Colonic mucosa (tissue), 4 donors: ENCODE measurements at places on chromosomes 6 and 20. TPM values are rescaled to one million over a fixed set of nuclear protein-coding genes. Genes with fewer than 3 reads are reported as not detected.

- no peak for DNase-seq
Observed at GRCh38 chr6:48449002-48449401, 338.0 kb upstream of the PTCHD4 start.

GRCh38 chr20:44552950-44553908, 29.1 kb upstream of the PKIG start:
- DNase-seq = peak; percentile 0

DNA sequence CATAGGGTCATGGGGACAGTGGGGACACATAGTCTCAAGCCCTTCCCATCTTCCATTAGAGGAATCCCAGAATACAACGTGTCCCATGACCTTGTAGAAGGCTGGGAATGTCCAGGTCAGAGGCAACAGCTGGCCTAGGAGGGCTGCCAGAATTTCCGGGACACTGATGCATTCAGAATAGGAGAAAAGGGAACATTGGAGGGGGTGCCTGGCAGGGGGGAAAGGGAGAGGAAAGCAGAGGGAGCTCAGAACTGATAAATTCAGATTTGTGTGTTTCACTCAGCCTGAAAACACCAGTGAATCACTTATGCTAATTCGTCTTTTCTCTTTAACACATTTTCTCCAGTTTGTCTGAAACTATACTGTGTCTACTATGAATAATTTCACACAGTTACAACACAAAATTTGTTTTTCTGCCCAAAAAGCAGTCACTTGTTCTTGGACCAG, 35.5 kb upstream of the BMP2 start:
- no peak for DNase-seq

DNA sequence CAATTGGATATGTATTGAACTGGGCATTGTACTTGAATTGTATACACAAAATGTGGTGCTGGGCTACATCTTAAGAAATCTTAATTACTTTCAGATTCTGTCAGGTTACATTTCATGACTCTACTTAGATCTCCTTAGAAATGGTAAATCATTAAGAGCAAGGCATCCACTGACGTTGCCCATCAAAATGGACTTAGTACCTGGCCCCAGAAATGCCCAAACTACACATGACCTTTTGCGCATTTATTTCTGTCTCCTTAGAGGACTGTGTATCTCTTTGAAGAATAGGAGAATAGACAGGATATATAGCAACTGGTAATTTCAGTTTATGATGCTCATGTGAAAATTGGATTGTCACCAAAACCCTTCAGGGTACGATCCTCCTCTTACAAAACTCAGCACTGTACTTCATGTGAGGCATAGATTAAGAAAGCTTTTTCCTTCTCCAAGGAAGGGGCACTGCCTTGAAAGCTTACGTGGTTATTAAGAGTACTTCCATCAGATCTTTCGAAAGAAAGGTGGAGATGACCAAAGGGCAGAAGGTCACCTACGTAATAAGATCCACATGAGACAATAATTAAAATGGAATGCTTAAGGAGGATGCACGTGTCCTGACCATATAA, 61.4 kb upstream of the BMP2 start:
- DNase-seq = no peak

GRCh38 chr20:58706975-58707681, 14.5 kb downstream of the NPEPL1 start:
- DNase-seq = peak; percentile 13

DNA sequence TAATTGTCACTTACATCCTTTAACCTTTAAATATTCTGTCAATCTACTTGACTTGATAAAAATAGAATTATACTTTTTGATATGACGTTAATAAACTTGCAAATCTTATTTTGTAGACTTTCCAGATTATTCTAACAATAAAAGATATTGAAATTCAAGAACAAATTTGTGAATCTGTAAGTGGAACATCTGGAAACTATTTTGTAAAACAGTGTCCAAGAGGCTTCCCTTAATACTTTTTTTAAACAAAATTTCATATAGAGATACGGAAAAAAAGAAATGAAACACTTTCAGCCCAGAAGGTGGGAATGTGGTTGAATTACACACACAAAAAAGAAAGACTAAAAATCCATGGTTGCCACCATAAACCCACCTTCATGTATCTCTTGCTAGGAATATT, 174.4 kb downstream of the COL19A1 start:
- DNase-seq = no peak

DNA sequence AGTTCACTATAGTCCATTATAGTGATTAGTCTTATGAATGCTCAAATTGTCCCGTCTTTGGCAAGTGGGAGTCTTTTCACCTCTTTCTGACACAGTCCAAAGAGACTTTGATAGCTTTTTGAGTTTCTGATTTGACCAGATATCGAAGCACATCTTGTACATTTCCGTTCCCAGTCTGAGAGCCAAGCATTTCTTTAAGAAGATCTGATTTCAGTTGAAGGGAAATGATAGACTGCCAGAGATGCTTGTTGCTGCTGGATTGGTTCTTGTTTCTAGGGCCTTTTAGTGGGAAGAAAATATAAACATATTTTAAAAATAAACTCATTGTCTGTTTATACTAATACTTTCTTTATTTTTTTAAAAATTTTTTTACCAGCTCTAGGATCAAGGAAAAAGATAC, 54.1 kb upstream of the IER3 start:
- DNase-seq = no peak

GRCh38 chr6:160004018-160004417, 35.1 kb downstream of the IGF2R start:
- DNase-seq = no peak

- peak; percentile 19 for DNase-seq
Observed at GRCh38 chr6:132713352-132714134, at the start of gene VNN1. Gene VNN1 (minus strand): TSS chr6:132714055. CDS start chr6:132714035, 20 bp downstream.

DNA sequence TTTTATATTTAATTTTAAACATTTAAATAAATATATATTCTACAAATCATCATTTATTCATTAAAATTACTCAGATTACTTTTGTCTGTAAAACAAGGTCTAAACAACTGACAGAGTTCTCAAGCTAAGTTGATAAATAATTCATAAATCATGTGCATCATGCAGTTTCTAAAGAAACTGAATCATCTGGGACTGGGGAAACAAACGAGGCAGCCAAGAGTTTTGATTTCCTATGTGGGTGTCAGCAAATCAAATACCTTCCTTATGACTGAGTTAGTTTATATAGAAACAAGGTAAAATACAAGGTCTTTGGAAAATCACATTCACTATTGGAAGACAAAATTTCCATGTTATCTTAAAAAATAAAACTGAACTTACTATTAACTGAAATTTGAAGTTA, 149.9 kb upstream of the BEND6 start:
- no peak for DNase-seq

DNA sequence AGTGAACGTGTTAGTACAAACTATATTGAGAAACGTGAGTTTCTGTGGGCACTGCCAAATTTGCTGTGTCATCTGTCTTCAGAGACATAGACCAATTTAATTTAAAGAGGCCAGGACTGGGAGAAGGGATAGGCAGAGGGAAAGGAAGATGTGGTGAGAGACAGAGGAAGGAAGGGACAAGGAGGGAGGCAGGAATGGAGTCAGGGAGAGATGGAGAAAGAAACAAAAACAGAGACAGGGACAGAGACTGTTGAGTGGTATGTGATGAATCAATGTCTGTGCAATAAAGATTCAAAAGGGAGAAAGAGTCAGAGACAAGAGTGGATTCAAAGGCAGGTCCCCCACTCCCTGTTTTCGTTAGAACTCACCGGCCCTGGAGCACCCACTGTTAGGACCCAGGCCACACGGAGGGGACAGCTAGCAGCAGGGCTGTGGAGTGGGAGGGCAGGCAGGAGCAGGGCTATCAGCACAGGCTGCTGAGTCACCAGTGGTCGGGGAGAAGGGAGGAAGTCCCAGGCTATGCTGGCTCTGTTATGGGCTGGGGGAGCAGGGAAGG, 51.6 kb upstream of the CHD6 start:
- no peak for DNase-seq

DNA sequence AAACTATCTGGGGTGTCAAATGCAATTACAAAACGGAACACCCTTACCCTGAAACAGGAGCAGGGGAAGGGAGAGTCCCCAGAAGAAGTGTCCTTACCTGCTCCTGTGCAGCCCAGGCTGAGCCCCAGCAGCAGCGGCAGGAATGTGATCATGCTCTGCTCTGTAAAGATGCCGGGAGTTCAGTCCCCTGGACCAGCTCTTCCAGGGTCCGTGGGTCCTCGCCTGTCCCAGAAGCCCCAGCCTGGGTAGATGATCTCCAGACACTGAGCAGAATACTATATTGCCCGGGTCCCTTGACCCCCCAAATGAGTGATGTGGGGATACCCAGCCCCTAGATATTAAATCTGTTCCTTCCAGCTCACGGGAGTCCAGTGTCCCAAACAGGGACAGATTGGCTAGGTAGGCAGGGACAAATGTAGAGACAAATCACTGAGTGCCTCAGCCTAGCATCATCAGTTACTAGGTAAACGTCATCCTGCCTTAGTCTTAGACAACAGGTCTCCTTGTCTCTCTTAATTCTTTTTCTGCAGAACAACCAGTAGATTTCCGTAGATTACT, at the start of gene HLA-DMB:
Gene HLA-DMB, minus strand, starts transcription at position 373 of the 558 bp plus-strand sequence. Its CDS starts 221 bp downstream, at position 152.
- DNase-seq = peak; percentile 61

DNA sequence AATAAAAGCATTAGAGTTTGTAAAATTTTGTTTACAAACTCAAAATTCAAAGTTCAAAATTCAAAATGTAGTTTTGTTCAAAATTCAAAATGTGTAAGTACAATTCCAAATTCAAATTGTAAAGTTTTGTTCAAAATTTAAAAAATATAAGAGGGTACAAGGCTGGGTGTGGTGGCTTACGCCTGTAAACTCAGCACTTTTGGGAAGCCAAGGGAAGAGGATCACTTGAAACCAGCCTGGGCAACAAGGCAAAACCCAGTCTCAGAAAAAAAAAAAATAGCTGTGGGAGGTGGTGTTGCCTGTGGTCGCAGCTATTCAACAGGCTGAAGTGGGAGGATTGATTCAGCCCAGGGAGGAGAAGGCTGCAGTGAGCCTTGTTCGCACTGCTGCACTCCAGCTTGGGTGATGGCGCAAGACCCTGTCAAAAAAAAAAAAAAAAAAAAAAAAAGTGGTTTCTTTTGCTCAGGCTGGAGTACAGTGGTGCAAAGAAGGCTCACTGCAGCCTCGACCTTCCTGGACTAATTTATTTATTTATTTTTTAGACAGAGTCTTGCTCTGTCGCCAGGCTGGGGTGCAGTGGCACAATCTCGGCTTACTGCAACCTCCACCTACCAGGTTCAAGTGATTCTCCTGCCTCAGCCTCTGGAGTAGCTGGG, 5.4 kb upstream of the ZBTB12 start:
- DNase-seq = no peak

DNA sequence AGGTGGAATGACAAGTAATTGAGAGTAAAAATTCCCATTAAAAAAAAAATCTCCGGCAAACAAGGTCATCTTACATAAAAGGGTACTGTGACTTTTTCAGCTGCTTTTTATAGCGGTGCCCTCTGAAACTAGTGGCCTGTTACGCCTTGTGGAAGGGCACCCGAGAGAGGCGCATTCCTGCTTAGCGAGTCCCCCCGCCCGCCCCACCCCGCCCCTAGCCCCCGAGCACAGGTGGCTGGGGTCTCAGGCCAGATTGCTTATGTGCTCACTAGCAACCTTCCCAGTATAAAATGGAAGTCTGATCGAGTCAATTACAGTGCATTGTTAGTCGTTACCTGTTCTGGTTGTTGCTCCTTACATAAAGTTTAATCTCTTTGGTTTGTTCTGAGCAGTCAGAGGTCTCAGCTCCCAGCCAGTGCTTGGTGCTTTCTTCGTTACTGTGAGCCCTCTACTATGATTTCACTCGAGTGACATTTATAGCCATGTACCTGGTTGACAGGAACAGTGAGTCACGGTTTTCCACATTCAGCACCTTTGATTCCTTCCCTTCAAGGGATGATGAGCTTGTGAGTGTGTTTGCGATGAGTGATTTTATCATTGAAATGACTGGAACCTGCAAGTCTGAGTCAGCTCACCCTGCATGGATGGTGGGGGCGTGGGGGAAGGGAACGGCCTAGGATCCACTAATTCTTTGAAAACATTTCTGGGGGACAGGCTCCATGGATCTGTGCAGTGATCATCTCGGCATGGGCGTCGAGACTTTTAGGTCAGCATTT, 47.6 kb downstream of the ZDHHC14 start:
- no peak for DNase-seq

GRCh38 chr6:157928428-157928827, 53.2 kb upstream of the SYNJ2 start:
- DNase-seq = no peak

DNA sequence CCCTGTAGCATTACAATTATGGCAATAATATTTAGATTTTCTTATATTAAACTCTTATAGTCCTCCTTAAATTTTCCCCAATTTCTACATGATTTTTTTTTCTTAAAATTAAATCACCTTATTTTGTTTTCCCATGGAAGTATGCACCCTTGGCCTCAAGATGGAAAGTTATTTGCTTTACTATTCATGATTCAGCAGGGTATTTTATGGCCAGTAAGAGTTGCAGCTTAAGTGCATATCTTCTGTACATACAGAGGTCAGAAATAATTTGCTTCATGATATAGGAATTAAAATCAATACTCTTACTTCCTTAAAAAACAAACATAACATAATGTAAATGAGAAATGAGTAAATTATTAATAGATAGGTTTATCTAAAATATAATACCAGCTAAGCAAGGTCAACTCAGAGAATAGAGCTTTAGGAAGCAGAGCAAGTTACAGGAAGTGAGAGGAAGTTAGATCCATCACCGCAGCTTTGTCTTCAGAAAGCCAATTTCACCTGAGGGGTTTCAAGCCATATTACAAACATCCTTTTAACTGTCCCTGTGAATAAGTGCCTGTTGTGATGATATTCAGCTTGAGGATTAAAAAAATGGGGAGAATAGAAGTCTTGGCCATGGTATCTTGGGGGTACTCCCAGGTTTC, 24.6 kb upstream of the HS3ST5 start:
- DNase-seq = no peak

DNA sequence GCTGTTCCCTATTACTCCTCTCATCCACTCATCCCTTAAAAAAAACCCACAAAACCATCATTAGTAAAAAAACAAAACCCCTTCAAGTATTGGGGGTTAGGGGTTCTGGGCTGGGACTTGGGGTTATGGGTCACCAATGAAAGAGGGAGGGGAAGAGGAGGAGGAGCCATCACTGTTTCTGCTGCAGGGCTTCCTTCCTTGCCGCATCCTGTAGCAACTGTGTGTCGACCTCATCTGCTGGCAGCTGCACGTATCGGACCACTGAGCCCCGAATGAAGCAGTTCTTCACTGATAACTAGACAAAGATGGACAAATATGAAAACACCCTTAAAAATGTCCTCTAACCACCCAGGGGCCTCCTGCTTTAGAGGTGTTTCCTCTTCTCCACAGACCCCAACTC, 2.0 kb upstream of the VARS1 start:
- DNase-seq = no peak

DNA sequence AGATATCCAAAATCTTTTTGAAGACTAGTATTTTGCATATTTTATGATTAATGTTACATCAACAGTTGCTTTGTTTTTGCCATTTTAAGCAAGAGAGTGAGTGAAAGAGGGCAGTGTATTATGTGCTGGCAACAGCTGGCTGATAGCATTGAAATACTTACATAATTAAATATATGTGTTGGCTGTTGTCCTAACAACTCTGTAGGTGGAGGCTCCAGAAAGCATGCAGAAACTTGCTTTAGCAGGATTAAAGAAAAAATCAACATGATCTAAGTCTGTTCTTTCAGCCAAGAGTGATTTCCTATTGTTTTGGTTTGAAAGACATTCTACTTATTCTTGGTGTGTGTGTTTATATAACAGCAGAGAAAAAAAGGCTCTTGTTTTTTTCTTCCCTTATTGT, 127.5 kb downstream of the CDKAL1 start:
- DNase-seq = no peak

PSORS1C2 gene
- not detected for total RNA-seq

SMAP1 gene
- 42.3 TPM for total RNA-seq

OOEP gene
- total RNA-seq = not detected

TFB1M gene
- 27.9 TPM for total RNA-seq

ZNF311 gene
- total RNA-seq = 2.1 TPM

GSTA3 gene
- total RNA-seq = not detected

KCNK17 gene
- not detected for total RNA-seq

RNF39 gene
- total RNA-seq = 1.6 TPM

BMP7 gene
- total RNA-seq = 1.3 TPM
